ENCODE measurements at places on chromosomes 1 and 21.
A peak's percentile ranks its signal among the peaks of the same experiment; 100 is the strongest.

DNA sequence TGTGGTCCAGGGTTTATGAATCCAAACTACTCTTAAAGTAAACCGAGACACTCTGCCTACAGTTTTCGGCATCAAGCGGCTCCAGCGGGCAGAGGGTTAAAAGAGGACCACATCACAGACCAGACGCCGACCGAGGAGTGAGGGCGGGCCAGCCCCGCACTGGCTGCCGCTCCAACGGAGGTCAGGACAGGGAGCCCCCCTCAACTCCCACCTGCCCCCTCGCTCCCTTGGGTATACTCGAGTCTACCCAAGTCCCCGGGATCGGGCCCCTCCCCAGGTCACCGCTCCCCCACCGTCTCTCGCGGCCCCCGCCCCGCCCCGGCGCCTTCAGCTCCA is 312 bp downstream of the ARNT start:
- peak; percentile 65 for DNase-seq

DNA sequence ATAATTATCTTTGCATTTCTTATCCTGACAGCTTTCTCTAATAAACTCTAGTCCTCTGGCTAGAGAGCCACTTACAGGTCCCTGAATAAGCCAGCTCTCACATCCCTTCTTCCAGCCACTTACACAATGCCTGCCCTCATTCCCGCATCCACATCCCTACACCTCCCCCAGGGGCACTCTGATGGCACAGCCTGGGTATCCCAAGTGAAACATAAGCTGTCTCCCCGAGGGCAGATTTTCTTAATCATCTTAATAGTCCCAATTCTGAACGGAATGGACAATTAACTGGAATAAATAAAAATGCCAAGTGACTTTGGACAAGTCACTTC is 4.9 kb downstream of the RHOC start:
- DNase-seq, result no peak

DNA sequence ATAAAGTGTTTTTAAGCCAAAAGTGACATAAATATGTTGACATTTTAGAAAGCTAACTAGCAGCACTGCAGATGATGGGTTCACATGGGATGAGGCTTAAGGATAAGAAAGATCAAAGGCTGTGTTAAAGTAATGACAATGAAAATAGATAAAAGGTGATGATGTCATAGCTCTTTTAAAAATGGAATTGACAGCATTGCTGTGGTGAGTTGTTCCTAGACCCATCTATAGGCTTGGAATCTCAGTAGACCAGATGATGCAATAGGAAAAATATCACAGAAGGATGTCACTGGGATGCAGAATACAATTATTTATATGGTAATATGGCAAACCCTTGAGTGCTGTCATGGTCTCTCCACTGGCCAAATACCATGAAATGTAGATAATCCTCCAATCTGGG is 286.0 kb downstream of the PLA2G4A start:
- DNase-seq, result no peak

GRCh38 chr21:18334066-18334465 is 69.5 kb downstream of the TMPRSS15 start:
- no peak for DNase-seq

DNA sequence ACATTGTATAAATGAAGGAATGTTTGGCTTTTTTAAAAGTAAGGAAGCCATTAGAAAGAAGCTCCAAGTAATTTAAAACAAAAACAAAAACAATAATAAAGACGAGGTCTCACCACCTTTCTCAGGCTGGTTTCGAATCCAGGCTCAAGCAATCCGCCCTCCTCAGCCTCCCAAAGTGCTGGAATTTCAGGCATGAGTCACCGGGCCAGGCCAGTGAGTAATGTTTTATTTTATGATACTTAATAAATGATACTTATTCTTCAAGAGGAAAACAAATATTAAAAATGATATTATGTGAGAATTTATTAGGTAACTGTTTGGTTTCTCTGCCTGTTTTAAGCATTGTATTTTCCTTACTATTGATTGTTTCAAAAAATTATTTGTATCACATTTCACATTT is 201.4 kb upstream of the BRINP3 start:
- DNase-seq, result no peak

GRCh38 chr1:21012937-21013336 is 163.8 kb downstream of the EIF4G3 start:
- DNase-seq, result no peak

GRCh38 chr1:185279571-185279970 is 37.5 kb downstream of the IVNS1ABP start:
- no peak for DNase-seq

DNA sequence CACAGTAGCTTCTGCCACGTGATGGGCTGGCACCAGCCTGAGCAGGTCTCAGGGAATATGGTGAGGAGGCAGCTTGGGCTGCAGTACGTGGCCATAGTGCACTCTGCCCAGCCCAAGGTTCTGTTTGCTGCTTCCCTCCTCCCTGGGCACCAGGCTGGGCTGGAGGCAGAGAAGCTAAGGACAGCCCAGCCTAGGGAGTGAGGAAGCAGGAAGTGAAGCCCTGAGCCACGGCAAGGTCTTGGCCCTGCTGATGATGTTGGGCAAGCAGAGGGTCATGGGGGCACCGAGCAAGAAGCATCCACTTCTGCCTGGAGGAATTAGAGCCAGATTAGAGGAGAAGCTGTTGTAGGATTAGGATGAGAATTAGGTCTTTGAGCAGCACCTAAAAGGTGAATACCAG is 326.7 kb upstream of the VAMP3 start:
- DNase-seq, result no peak

DNA sequence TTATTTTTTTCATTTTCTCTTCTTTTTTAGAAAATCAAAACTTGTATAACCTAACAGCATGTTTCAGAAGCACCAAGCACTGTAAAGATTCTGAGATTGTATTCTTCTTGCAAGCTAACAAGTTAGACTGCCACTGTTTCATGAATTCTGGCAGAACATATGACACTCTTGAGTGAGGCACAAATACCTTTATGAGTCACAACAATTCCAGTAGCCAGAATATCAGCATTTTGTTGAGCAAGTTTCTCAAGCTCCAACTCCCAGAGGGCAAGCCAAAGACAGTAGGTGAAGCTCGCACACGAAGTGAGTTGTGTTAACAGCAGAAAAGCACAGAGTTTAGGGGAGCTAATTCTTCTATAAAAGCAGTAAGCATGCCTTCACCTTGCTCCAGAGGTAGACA is 268.8 kb upstream of the NCAM2 start:
- DNase-seq, result peak; percentile 53

DNA sequence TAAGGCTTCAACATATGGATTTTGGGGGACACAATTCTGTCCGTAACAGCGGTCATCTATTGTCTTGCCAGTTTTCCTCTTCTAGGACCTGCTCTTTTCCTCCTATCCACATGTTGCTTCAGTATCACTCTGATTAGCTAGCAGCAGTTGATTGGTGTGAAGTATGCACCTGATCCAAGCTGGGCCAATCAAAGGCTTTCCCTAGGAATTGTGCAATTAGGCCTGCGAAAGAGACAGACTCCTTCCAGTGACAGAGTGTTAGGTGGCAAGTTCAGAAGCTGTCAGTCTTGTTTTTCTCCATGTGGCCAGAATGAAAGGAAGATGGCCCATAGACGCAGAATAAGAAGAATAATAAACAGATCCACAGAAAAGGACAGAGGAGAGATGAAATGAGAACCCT is 34.1 kb upstream of the IL12RB2 start:
- DNase-seq, result no peak

GRCh38 chr1:178871551-178872320 is 859 bp upstream of the ANGPTL1 start:
- DNase-seq, result peak; percentile 23

DNA sequence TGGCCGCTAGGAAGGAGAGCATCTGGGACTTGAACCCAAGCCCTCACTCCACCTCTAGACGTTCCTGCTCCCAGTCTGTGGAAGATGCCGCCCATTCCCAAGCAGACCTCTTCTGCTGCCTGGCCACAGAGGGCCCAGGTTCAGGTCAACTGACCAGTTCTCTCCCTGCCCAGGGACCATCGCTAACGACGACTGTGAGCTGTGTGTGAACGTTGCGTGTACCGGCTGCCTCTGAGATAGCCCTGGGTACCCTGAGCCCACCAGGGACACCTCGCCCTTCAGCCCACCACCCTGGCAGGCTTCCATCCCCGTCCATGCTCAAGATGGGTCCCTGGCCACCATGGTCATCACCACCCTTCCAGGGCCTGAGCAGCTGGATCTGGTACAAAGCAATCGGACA is 2.2 kb downstream of the GUCA2B start:
- no peak for DNase-seq

DNA sequence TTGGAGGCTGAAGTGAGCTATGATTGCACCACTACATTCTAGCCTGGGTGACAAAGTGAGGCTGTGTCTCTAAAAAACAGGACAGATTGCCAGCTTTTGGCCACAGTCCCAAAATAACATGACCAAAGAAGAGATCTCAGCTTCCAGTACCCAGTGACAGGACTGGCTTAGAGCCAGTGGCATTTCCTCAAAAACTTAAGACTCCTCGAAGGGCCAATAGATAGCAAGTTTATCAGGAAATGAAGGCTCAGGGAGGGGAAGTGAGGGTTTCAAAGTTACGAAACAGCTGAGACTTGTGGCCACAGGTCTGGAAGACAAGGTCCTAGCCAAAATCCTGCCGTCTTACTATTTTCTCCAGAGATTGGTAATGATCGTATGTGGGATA is 6.3 kb upstream of the TMEM39B start:
- DNase-seq, result no peak

DNA sequence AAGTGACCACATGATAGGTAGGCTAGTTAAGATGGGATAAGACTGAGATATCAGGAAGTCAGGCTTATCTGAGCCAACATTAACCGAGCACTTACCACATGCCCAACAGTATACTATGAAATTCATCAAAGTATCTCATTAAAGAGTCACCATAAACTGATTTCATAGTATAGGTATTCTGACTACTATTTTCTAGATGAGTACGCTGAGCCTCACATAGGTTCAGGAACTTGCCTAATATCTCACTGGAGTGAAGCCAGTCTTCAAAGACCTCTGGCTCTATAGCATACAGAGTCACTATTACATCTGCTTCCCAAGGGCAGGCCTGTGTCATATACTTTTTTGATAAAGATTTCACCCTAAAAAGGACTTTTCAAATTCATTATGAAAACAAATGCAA is 115.6 kb upstream of the NGF start:
- no peak for DNase-seq

DNA sequence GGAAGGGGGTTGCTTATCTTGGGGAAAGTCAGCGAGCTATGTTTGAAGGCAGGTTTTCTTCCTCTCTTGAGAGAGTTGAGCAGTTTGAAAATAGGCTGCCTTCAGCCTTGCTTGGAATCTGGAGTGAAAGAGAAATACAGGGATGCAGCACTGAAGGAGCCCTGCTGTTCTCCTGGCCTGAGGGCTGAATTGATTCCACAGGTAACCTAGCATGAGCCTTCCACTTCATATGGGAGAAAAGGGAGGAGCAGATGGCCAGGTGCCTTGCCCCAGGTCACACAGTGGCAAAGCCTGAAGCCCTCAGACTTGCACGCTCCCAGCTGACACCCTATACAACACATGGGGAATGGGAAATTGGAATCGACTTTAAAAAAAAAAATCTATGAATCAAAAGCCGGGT is 88.0 kb upstream of the WLS start:
- DNase-seq, result no peak

DNA sequence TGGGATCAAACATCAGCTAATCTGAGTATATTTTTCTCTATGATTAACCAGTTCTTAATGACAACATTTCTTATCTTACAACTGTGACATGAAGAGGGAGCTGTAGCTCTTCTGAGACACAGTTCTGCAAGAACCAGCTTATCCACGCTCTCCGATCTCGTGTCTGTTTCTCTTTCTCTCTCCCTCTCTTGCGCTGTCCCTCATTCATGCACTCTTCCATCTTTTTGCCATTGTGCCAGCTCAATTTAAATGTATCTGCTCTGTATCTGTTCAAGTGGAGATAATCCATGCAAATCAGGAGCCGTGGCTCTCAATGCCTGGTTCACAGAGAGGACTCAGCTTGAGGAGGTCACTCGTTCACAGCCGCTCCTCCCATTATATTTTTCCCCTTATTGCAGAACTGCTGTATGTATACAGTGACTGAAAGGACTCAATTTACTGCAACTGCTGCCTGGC is 494.7 kb upstream of the ADGRL2 start:
- peak; percentile 49 for DNase-seq

DNA sequence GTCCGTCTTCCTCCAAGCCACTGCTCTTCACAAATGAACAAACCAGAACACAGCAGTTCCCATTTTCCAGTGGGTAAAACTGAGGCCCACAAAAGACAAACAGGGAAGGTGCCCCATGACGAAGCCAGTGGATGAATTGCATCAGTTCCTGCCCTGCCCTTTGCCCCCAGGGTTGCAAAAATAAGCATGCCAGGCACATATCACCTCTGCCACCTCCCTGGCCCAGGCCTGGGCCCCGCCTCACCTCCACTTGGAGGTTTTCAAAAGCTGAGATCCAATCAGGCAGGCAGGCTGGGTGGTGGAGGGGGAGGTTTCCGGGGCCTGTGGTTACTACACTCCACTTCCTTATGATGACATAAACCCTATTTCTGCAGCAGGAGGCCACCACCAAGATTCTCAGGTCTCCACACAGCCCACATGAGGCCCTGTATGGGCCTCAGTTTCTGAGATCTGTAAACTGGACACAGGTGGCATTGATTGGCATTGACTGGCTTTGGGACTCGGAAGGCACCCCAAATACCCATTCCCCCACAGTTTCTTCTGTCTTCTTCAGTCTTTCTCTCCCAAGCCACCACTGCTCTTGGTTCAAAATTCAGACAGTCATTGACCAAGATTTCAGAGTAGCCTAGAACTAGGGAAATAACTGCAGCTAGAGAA is 4.1 kb downstream of the KIF21B start:
- peak; percentile 65 for DNase-seq

GRCh38 chr21:29367335-29367734 is 68.6 kb downstream of the BACH1 start:
- no peak for DNase-seq

GRCh38 chr1:186738926-186739325 is 58.7 kb upstream of the PTGS2 start:
- no peak for DNase-seq

DNA sequence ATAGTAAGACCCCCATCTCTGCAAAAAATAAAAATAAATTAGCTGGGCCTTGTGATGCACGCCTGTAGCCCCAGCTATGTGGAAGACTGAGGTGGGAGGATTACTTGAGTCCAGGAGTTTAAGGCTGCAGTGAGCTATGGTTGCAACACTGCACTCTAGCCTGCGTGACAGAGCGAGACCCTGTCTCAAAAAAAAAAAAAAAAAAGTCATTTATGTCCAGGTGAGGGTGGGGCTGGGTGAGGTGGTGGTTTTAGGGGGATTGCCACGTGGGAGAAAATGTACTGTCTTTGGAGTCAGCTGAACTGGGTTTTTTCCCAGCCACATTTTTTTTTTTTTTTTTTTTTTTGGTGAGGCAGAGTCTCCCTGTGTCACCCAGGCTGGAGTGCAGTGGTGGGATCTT is 6.7 kb downstream of the PIK3CD start:
- DNase-seq, result no peak
